ENCODE measurements at places on chromosomes 12 and 14.

- peak; percentile 89 for DNase-seq
Observed at GRCh38 chr14:41606532-41607303, at the start of gene LRFN5. TSS of gene LRFN5 (plus strand) at chr14:41606876.

GRCh38 chr12:112314981-112315380 lies 67.2 kb downstream of the HECTD4 start:
- DNase-seq, result no peak

GRCh38 chr14:97878727-97879126 lies 1081.5 kb downstream of the VRK1 start:
- peak; percentile 86 for DNase-seq

- DNase-seq, result no peak
Observed at GRCh38 chr12:50188875-50189575, 21.9 kb upstream of the CERS5 start.

GRCh38 chr14:22463763-22464173 lies 125.3 kb downstream of the DAD1 start:
- DNase-seq, result no peak

DNA sequence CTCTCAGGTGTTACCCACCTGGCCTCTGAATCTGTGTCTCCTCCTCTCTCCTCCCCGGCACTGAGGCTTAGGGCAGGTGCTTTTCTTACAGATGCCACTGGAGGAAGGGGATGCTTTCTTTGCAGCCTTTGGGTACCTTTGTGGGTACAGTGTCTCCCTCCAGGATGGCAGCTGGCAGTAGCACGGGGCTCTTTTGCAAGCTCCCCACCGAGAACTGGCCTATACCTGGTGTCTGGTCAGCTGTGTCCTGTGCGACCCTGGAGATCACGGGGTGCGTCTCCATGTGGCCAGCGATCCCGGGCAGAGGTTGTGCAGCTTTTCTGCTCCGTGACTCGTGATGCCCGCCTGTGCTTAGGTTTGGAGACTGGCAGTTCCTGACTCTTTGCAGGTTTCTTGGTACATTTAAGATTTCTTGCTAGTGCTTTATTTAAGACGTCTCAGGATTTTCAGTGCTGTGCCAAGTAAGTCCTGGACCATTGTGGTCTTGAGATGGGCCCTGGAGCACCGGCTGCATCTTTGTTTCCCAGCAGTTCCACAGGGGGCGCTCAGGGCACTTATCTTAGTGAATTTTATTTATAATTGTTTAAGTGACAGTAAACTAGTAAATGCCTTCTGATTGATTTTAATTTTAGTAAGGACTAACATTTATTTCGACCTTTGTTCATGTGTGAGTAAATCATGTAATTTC lies 68.9 kb downstream of the DDX51 start:
- DNase-seq, result no peak
